Activated T-cell treated with anti-CD3 and anti-CD28 coated beads, Interleukin-2, amount 50 U/mL, for 24 hours (primary cell): ENCODE measurements at places on chromosomes 4 and X.

DNA sequence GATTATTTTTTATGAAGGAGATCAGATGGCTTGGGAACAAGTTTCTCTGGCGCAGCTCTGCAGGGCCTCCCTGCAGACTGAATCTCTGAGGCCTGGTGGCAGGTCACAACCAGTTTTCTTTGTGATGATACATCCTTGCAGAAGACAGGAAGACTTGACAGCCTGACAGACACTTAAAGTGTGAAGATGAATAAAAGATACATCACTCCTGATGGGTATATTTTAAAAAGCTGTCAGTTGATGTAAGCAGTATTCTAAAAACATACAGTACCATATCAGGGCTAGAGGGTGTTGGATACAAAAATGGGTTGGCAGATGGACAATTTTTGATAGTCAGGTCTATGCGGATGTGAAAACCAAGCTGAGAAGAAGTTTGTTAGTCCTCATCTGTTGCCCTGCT is 239.5 kb downstream of the LHFPL1 start:
- no peak overlapping the region for H3K4me3 ChIP-seq
- H3K4me1 ChIP-seq = no peaks in the 10 kb centered on the region
- no peak for DNase-seq
- no peaks in the 10 kb centered on the region for H3K36me3 ChIP-seq
- peaks cover 7% of the 10 kb centered on the region for H3K27me3 ChIP-seq

GRCh38 chr4:42678512-42678911 is 21.6 kb upstream of the ATP8A1 start:
- H3K27me3 ChIP-seq = no peaks in the 10 kb centered on the region
- DNase-seq = no peak
- peaks cover 48% of the 10 kb centered on the region for H3K4me1 ChIP-seq
- H3K36me3 ChIP-seq = no peaks in the 10 kb centered on the region
- no peak overlapping the region for H3K27ac ChIP-seq
- H3K4me3 ChIP-seq = no peak overlapping the region

GRCh38 chrX:40579900-40580536 is 752 bp upstream of the ATP6AP2 start:
- H3K36me3 ChIP-seq = peaks cover 3% of the 10 kb centered on the region
- no peak for DNase-seq
- H3K27ac ChIP-seq = peak overlapping the region; percentile 94
- H3K27me3 ChIP-seq = peaks cover 66% of the 10 kb centered on the region
- H3K4me1 ChIP-seq = peaks cover 26% of the 10 kb centered on the region
- peak overlapping the region; percentile 86 for H3K4me3 ChIP-seq

DNA sequence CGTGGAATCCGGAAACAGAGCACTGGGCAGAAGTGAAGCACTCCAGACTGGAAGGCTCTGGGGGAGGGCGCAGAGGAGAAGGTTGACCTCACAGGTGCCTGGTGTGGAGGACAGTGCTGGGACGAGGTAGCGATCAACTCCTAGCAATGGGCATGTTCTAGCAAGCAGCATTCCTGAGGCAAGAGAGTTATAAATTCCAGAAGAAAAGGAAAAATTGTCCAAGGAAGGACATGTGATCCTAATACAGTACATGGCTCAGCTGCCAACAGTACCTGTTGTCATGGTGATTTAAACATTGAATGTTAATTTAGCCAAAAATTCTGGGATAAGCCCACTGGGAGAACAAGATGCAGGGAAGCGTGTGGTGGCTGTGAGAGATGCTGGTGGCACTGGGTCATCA is 8.2 kb downstream of the ARHGAP4 start:
- H3K27ac ChIP-seq = no peak overlapping the region
- no peak overlapping the region for H3K4me3 ChIP-seq
- DNase-seq = no peak

DNA sequence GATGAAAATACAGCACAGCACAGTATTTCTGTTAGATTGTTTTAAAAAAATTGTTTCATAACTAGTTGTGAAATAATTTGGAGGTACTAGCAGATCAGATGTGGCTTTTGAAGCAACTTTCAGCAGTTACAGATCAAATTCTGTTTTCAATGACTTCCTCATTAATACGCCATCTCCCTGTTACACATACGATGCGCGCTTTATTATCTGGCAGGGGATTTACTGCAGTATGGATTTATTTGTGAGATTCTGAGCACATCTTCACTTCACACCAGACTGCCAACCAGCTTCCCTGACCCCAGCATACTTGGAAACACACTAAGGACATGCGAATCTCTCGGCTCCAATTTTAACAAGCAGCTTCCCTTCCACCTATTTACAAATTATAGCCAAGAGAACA is 235.5 kb upstream of the DIAPH2 start:
- DNase-seq = no peak
- H3K36me3 ChIP-seq = no peaks in the 10 kb centered on the region
- H3K27ac ChIP-seq = no peak overlapping the region
- no peaks in the 10 kb centered on the region for H3K4me1 ChIP-seq
- H3K27me3 ChIP-seq = peaks cover 16% of the 10 kb centered on the region

- DNase-seq = no peak
- H3K27ac ChIP-seq = no peak overlapping the region
- H3K27me3 ChIP-seq = peaks cover 32% of the 10 kb centered on the region
- H3K4me1 ChIP-seq = no peaks in the 10 kb centered on the region
- no peaks in the 10 kb centered on the region for H3K36me3 ChIP-seq
- H3K4me3 ChIP-seq = no peak overlapping the region
Observed at GRCh38 chrX:151792505-151792904, 58.0 kb downstream of the CNGA2 start.

- H3K27me3 ChIP-seq = peaks cover 2% of the 10 kb centered on the region
- no peak for DNase-seq
- H3K4me3 ChIP-seq = no peak overlapping the region
- no peak overlapping the region for H3K27ac ChIP-seq
Observed at GRCh38 chr4:118953276-118953675, 64.6 kb downstream of the SYNPO2 start.

GRCh38 chrX:77415882-77416281 is 31.3 kb upstream of the FGF16 start:
- no peak for DNase-seq
- no peak overlapping the region for H3K4me3 ChIP-seq
- H3K27ac ChIP-seq = no peak overlapping the region
